WTC11 (cell line): ENCODE measurements at places on chromosomes 12 and 14.

DNA sequence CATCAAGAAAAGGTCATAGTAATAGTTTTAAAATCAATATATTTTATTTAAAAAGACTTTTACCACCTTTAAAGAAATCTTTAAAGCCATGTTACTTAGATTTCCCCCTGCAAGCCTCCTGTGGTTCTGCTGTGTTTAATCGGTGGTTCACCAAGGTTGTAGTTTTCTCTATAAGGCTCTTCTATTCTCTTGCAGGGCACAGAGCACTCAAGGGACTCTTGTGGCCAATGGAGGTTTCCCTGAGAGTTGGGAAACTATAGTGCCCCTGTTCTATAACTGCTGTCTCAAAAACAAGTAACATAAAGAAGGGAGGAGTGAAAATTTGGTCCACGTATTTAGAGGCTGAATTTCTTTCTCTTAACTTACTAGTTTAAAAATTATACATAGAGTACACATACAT is 25.0 kb downstream of the DACT1 start:
- DNase-seq, result no peak

DNA sequence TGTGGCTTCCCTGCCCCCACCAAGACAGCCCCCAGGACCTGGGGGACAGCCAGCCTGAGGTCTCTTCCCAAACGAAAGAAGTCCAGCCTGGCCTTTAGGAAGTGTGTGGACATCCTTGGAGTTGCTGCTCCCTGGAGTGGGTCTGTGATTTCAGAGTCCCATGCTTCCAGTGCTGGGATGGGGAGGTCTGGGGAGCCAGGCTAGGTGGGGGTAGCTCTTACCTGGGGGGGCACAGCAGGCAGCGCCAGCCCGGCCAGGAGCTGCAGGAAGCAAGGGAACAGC is 509 bp downstream of the PGF start:
- DNase-seq, result no peak

DNA sequence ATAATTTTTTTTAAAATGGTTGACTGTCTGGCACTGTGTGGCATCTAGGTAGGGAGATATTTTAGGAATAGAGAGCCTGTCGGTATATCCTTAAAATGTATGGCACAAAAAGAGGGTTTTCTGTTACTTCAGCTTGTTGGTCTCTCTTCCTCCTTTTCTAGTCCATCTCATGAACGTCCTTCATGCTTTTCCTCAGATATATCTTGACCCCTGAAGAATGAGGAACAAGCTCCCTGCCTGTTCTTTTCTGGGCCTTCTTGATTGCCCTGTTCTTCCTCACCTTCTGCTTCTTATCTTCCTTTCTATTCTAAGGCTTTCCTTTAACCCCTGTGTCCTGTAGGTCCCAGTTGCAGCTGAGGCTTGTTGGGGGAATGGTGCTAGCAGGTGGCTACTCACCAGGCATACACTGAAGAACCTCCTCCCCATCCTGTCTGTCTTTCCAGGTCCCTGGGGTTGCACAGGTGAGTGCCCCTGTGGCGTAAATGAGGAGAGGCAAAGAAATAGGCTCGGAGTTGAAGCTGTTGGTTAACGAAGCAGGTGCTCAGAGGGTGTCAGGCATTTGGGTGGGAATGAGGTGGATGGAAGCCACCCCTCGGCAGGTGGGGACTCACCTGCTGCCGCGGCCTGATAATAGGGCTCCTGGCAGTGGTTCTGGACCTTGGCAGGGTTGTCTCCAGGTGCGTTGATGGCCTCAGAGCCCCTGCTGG is 7.2 kb upstream of the C1R start:
- no peak for DNase-seq

DNA sequence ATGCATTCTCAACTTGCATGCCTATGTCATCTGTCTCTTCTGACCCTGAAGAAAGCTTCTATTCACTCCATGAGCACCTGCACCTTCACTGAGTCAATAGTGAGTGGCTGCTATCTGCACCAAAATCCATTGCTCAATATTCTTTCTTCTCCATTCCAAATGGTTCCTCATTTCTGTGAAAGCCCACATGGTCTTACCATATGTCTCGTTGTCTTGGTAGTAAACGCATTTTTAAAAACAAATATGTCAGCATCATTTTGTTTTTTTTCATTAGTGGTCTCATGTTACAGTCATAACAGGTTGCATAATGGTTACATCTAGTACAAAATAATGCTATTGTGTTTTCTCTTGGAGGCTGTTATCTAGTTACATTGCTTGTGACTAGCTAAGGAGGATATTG is 106.9 kb upstream of the CPM start:
- DNase-seq, result no peak

DNA sequence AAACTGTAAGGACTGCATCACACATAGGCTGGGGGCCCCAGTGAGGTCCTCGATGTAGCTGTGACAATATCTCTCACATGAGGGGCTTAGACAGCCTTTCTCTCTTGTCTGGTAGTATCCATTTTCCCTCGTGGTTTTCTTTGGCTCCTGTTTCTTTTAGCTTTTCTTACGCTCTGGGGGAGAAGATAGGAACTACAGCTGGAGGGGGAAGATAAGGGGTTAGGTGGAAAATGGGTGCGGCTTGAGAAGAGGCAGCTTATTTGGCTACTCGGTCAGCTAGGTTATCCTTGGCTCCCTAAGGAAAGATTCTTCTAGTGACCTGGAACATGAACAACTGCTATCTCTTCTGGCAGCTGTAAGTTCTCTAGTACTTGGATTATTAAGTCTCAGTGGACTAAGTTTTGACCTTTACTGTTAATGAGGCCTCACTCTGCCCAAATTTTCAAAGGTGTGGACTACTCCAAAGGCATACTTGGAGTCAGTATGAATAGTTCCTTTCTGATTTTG is 28.7 kb upstream of the CPNE8 start:
- no peak for DNase-seq
